ENCODE measurements at places on chromosomes 1 and 21.

- no peak for DNase-seq
Measured at GRCh38 chr1:3420218-3420951, 34.1 kb upstream of the ARHGEF16 start.

DNA sequence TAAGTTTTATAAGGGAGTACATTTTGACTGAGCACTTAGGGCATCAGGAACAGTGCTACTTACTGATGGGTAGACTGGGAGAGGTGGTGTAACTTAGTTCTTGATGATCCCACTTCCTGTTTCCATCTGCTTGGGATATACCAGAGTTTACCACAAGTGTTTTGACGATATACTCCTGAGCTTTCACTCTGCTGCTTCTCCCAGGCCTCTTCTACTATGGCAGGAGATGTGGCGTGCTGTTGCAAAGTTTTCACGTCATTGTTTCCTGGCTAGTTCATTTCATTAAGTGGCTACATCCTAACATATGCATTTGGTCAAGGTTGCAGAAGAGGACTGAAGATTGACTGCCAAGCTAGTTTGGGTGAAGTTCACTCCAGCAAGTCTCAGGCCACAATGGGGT is 41.3 kb upstream of the LAMC2 start:
- DNase-seq, result no peak

GRCh38 chr21:26961698-26962097 is 5.2 kb downstream of the ADAMTS5 start:
- DNase-seq, result no peak

GRCh38 chr1:232635778-232636356 is 5.9 kb upstream of the SIPA1L2 start:
- DNase-seq, result no peak
